ENCODE measurements at places on chromosomes 7 and 10. TPM values are rescaled to one million over a fixed set of nuclear protein-coding genes. Genes with fewer than 3 reads are reported as not detected.

The EZH2 gene
- 11.3 TPM for total RNA-seq

DNA sequence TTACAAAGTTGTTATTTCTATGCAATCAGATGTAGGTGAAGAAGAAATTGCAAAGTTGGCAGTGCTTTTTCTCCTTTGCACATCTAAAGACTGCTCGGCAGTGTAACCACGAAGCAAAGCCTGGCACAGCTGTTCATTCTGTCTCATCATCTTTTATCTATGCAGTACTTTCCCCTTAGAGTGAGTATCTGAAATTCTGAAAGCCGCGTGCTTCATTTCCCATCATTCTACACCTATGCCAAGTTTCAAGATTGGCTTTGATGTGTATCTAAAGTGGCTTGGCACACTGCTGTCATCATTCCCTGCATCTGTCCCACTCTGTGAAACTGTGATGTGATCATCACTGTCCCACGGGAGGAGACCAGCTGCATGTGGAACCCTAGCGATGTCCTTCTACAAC is 15.2 kb downstream of the SOSTDC1 start:
- H3K4me3 ChIP-seq, result no peak overlapping the region
- no peaks in the 10 kb centered on the region for H3K36me3 ChIP-seq
- no peaks in the 10 kb centered on the region for H3K4me1 ChIP-seq
- H3K27me3 ChIP-seq, result no peaks in the 10 kb centered on the region

DNA sequence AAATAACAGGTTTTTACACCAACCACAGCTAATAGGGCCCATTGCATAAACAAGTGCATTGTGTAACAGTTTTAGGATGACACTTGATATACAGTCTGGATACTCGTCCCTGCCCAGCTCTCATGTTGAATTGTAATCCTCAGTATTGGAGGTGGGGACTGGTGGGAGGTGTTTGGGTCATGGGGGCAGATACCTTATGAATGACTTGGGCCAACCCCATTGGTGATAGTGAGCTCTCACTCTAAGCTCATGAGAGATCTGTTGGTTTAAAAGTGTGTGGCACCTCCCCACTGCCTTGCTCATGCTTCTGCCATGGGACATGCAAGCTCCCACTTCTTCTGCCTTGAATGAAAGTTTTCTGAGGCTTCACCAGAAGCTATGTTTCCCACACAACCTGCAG is 136.7 kb downstream of the PDE1C start:
- DNase-seq, result no peak
- H3K36me3 ChIP-seq, result no peaks in the 10 kb centered on the region
- no peak overlapping the region for H3K4me3 ChIP-seq
- H3K27ac ChIP-seq, result no peak overlapping the region

DNA sequence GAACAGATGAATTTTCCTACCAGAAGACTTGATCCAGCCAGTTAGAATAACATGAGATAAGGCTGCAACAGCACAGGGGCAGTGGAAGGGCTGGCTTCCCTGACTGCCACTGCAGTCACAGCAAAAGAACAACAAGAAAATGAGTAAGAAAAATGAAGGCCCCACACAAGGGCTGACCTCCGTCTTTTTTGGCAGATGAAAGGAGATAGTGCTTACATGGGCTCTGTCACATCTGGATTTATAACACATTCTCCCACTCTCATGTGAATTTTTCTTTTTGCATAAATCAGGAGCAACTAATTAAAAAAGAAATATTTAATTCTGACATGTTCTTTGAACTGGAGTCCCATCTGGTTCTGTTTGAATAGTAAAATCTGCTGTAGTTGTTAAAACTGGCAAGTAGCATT is 99.6 kb downstream of the NRP1 start:
- no peaks in the 10 kb centered on the region for H3K4me1 ChIP-seq
- H3K36me3 ChIP-seq, result no peaks in the 10 kb centered on the region

DNA sequence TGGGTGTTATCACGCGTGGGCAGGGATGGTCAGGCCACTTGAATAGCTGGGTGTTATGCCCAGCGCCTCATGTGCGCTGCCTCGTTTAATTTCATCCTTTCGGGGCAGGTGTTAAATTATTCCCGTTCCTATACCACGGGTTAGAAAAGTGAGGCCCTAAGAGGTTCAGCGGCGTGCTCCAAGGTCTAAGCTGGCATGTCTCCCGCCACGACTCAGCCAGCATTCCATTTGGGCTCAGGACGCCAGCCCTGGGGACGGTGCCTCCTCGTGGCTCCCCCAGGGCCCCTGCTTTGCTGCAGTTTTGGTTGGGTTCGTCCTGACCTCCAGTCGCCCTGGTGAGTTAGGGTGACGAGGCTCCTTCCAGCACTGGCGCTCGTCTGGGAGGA is 124.5 kb downstream of the TRRAP start:
- H3K27me3 ChIP-seq, result no peaks in the 10 kb centered on the region
- H3K27ac ChIP-seq, result no peak overlapping the region
- DNase-seq, result no peak
- no peaks in the 10 kb centered on the region for H3K4me1 ChIP-seq

DNA sequence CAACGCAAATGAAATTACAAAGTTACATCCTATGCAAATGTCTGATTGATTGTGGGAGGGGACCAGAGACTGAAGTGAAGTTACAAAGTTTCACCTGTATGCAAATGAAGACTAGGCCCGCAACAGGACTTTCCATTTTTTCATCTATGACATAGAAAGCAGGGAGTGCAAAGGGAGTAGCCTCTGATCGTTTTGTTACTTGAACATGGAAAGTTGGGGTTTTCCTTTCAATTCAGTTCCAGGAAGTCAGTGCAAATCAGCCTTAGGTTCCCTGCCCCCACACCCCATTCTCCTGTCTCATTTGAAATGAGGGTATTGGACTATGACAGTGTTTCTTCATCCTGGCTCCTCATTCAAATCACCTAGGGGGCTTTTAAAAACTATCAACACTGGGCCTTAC is 96.9 kb upstream of the HABP2 start:
- H3K27me3 ChIP-seq, result no peaks in the 10 kb centered on the region
- no peak for DNase-seq
- H3K4me3 ChIP-seq, result no peak overlapping the region
- no peaks in the 10 kb centered on the region for H3K36me3 ChIP-seq
- no peak overlapping the region for H3K27ac ChIP-seq
- H3K4me1 ChIP-seq, result no peaks in the 10 kb centered on the region

GRCh38 chr10:46250481-46250880 is 36.3 kb upstream of the ANTXRL start:
- H3K27ac ChIP-seq, result no peak overlapping the region
- no peak overlapping the region for H3K4me3 ChIP-seq
- no peaks in the 10 kb centered on the region for H3K27me3 ChIP-seq
- H3K36me3 ChIP-seq, result peaks cover 50% of the 10 kb centered on the region

GRCh38 chr7:3191548-3191947 is 109.5 kb upstream of the SDK1 start:
- no peak overlapping the region for H3K27ac ChIP-seq
- no peak for DNase-seq
- no peaks in the 10 kb centered on the region for H3K27me3 ChIP-seq
- H3K4me3 ChIP-seq, result no peak overlapping the region
- no peaks in the 10 kb centered on the region for H3K4me1 ChIP-seq
